ENCODE measurements at places on chromosomes 11 and 22.

DNA sequence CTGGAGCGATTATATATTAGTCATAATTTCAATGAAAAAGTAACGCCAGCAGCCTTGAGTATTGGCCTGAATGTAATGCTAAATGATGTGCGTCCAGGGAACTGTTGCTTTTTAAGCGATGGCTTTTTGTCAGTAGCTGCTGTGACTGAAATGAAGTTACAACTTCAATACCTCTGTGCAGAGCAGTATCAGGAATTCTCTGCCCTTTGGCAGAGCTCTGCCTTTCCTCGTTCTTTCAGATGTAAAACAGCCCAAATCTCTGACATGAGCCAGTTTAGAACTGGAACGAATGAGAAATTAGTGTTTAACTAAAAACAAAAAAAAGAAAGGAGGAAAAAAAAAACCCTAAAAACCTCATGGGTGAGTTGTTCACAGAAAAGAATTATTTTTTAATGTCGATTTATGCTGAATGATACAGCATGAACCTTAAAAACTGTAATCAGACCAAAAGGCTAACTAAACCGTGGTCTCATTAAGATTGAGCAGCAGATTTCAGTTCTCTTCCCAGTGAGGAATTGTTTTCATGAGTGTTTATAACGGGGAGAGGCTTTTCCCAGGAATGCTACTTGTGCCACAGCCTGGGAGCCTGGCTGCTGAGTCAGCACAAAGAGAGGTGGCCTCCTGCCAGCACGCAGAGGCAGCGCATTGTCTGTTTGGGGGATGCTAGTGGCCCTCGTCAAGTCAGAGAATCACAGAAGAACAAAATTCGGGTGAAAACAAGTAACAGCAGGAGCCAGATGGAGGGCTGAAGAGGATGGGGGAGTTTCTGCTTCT lies 146.2 kb upstream of the RASSF10 start:
- no peak for DNase-seq
- no peaks in the 10 kb centered on the region for H3K36me3 ChIP-seq
- peaks cover 3% of the 10 kb centered on the region for H3K4me1 ChIP-seq
- H3K27me3 ChIP-seq = peaks cover 18% of the 10 kb centered on the region
- H3K27ac ChIP-seq = no peak overlapping the region

GRCh38 chr11:65434667-65435410 lies 12.2 kb downstream of the NEAT1 start:
- peaks cover 61% of the 10 kb centered on the region for H3K4me1 ChIP-seq
- H3K4me3 ChIP-seq = no peak overlapping the region
- H3K27me3 ChIP-seq = no peaks in the 10 kb centered on the region
- H3K36me3 ChIP-seq = peaks cover 44% of the 10 kb centered on the region

- DNase-seq = no peak
- H3K27ac ChIP-seq = no peak overlapping the region
- H3K27me3 ChIP-seq = no peaks in the 10 kb centered on the region
- no peaks in the 10 kb centered on the region for H3K36me3 ChIP-seq
- H3K4me3 ChIP-seq = no peak overlapping the region
Measured at GRCh38 chr11:26490546-26490945, 81.5 kb downstream of the MUC15 start.

GRCh38 chr11:65864706-65865471 lies 4.7 kb downstream of the MUS81 start:
- H3K36me3 ChIP-seq = peaks cover 53% of the 10 kb centered on the region
- no peak for DNase-seq
- no peak overlapping the region for H3K27ac ChIP-seq
- no peak overlapping the region for H3K4me3 ChIP-seq

- DNase-seq = no peak
- no peak overlapping the region for H3K27ac ChIP-seq
- H3K36me3 ChIP-seq = no peaks in the 10 kb centered on the region
- H3K4me3 ChIP-seq = no peak overlapping the region
- H3K27me3 ChIP-seq = peaks cover 18% of the 10 kb centered on the region
- peaks cover 5% of the 10 kb centered on the region for H3K4me1 ChIP-seq
Measured at GRCh38 chr11:36540998-36541397, 26.8 kb upstream of the RAG1 start.

All from activated B cell treated with CpG ODN at 0.5 μM for 24 hours (primary cell).